Melanocyte of skin (primary cell): ENCODE measurements at places on chromosomes 11 and 22. TPM values are rescaled to one million over a fixed set of nuclear protein-coding genes. Genes with fewer than 3 reads are reported as not detected.

Gene MS4A3
- not detected in 2 replicates for total RNA-seq

Gene SEPTIN3
- 4.3 and 10.3 TPM in 2 replicates for total RNA-seq

Gene RIN1
- 12.3 and 16.3 TPM in 2 replicates for total RNA-seq

Gene MRGPRX3
- total RNA-seq: 0.34 TPM in 1 of 2 replicates, not detected in the other

Gene PHLDA2
- 41.3 and 56.9 TPM in 2 replicates for total RNA-seq

Gene CCDC34
- total RNA-seq: 7.0 and 11.9 TPM in 2 replicates

Gene POLD3
- total RNA-seq: 7.9 and 9.5 TPM in 2 replicates

Gene HTR3A
- not detected in 2 replicates for total RNA-seq

Gene MICAL2
- 3.8 and 6.2 TPM in 2 replicates for total RNA-seq

Gene KRTAP5-9
- not detected in 2 replicates for total RNA-seq

Gene TRPC6
- not detected in 2 replicates for total RNA-seq

Gene CRYBB1
- total RNA-seq: not detected in 2 replicates

Gene C22orf15
- total RNA-seq: 0.46 TPM in 1 of 2 replicates, not detected in the other

Gene RIC3
- total RNA-seq: under 0.01 TPM in 1 of 2 replicates, not detected in the other

Gene KRTAP5-11
- total RNA-seq: not detected in 2 replicates

Gene OR52N4
- not detected in 2 replicates for total RNA-seq

Gene CNTN5
- not detected in 2 replicates for total RNA-seq

Gene RHBDD3
- 35.0 and 39.6 TPM in 2 replicates for total RNA-seq

Gene ACCSL
- total RNA-seq: 0.69 and 2.2 TPM in 2 replicates

Gene SLC22A25
- total RNA-seq: not detected in 2 replicates

Gene MGAT3
- under 0.01 TPM in 1 of 2 replicates, not detected in the other for total RNA-seq

Gene TEX54
- not detected in 2 replicates for total RNA-seq

Gene PLXNB2
- total RNA-seq: 56.3 and 56.6 TPM in 2 replicates

Gene OR6A2
- total RNA-seq: 0.33 and 0.46 TPM in 2 replicates

Gene SPECC1L
- total RNA-seq: 23.1 and 31.6 TPM in 2 replicates

Gene VWCE
- total RNA-seq: under 0.01 and 0.33 TPM in 2 replicates

Gene LINC01488
- total RNA-seq: not detected in 2 replicates

Gene SMC1B
- total RNA-seq: not detected in 2 replicates

Gene AMPD3
- total RNA-seq: 1.8 and 2.1 TPM in 2 replicates

Gene PKNOX2
- total RNA-seq: 11.1 and 11.3 TPM in 2 replicates

Gene SCN4B
- total RNA-seq: 0.15 TPM in 1 of 2 replicates, not detected in the other

Gene SPDYC
- not detected in 2 replicates for total RNA-seq

Gene COA4
- total RNA-seq: 70.9 and 78.5 TPM in 2 replicates
